ENCODE measurements at places on chromosomes 3 and 15.
A peak's percentile ranks its signal among the peaks of the same experiment; 100 is the strongest.

GRCh38 chr3:64120876-64121275 is 97.6 kb upstream of the PSMD6 start:
- DNase-seq = no peak

- peak; percentile 78 for DNase-seq
Observed at GRCh38 chr3:45545476-45545875, 49.1 kb upstream of the LIMD1 start.

GRCh38 chr15:89912674-89913396 is at the start of gene ARPIN:
Gene ARPIN, minus strand, starts transcription at chr15:89912952. Its CDS starts 117 bp downstream, at chr15:89912835.
- peak; percentile 67 for DNase-seq

DNA sequence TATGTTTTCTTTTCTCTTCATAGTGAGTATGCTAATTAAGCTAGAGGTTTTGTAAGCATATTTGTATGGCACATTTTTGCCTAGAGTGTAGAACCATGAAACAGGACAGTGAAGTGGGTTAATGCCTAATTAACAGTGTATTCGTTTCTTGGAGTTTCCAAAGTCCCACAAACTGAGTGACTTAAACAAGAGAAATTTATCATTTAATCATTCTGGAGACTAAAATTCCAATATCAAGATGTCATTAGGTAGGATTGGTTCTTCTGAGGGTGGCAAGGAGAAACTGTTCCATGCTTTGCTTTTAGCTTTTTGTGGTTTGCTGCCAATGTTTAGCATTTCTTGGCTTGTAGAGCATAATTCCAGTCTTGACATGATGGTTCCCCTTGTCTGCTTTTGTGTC is 734.2 kb downstream of the NAALADL2 start:
- DNase-seq = no peak

- DNase-seq = peak; percentile 72
Observed at GRCh38 chr15:34318277-34319079, 19.1 kb downstream of the SLC12A6 start.

DNA sequence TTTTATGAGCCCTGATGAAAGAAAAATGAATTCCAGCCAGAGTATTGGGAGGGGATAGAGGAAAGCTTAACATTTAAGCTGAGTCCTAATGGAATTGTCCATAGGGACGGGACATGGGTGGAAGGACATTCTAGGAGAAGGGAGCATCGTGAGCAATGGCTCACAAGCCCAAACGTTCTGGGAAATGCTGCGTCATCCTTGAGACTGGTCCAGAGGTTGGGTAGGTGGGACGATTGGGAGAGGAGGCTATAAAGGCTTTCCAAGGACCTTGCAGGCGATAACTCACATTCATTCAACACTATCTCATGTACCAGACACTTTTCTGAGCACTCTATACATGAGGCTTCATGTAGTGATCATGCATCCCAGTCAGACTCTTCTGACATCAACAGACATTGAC is 237.5 kb downstream of the THSD4 start:
- DNase-seq = no peak

DNA sequence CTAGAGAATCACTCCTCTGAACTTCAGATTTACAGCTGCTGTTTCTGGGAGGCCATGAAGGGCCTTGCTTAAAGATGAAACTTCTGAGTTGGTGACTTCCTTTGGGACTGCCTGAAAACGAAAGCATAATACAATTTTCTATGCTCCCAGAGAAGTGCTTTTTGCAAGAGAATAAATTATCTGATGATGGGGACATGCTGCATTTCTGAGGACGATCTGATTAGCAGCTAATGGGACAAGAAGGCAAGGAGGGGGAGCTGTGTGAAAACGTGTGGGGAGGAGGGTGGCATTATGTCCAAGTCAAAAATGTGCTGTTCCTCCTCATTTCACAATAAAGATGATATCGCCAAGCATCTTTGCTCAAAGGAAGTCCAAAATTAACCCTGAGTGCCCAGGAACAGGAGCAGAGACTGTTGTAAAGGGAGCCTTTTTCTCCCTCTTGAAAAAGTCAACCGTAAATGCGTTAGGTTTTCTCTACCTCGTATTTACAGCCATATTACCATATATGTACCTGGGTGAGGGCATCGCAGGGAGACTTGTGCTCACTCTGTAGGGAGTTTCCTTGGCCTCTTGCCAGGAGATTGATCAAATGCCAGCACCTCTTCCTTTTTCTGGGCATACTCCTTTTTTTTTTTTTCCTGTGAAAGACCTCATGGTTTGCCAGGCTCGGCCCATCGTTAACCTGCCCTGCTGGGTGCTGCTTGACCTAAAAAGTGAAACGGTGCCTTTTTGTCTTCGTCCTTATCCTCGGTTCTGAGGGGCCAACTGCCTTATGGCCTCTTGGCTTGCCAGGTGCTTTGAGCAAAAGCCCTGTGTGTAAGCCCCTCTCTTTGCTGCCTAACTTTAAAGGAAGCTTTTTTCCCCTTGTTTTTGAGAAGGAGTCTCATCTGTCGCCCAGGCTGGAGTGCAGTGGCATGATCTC is 11.5 kb downstream of the ITPR1 start:
- no peak for DNase-seq

- DNase-seq = no peak
Observed at GRCh38 chr3:126465928-126466544, 9.7 kb downstream of the ZXDC start.

DNA sequence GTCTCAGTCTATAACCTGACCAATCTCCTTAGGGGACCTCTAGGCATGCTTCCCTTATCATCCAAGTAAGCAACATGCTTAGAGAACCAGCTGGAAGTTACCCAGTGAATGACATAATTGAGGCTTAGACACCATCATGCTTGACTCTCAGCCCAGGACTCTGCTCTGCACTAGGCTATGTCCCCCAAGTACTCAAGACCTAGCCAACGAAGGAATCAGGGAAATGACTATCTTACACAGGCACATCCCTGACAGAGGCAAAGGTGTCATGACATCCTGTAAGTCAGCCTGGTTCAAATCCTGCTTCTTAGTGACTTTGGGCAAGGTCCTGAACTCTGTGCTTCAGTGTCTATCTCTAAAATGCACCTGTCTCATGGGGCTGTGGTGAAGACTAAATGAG is 24.6 kb upstream of the CELF6 start:
- DNase-seq = no peak

DNA sequence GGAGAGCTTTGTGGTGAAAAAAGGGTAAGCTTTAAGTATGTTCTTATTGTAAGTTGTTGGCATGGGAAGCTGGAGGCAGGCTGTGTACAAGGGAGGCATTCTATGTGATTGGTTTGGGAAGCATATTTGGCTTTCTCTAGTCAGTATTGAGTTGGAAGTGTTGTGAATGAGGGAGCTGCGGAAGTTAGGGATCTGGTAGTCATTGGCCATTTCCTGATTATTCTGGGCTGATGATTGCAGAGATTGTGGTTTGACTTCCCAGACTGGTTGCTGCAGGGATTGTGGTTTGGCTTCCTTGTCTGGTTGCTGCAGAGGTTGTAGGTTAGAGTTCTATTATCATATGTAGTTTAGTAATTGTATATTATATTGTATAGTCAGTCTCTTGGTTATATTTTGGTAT is 21.0 kb downstream of the STXBP5L start:
- no peak for DNase-seq

DNA sequence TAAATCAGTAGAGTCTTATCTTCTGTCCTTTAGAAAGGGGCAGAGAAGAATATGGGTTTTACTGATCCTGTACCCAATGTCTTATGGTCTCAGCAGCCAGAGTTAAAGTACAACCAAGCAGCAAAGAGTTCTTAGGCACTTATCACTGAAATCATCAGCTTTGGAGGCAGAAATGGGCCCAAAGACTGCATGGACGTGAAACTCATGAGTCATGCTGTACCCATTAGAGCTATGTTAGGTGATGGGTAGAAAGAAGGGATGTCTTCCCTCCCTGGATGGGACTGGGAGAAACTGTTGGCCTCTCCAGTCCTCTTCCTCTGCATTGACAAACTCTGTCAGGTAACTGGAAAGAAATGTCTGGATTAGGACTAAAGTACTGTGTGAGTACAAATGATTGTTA is 63.4 kb downstream of the EOMES start:
- DNase-seq = no peak

- no peak for DNase-seq
Observed at GRCh38 chr3:123728014-123728413, 143.2 kb upstream of the HACD2 start.

- DNase-seq = no peak
Observed at GRCh38 chr15:100925480-100925879, 6.3 kb downstream of the LRRK1 start.

GRCh38 chr3:155730843-155731242 is 14.0 kb downstream of the PLCH1 start:
- DNase-seq = no peak

DNA sequence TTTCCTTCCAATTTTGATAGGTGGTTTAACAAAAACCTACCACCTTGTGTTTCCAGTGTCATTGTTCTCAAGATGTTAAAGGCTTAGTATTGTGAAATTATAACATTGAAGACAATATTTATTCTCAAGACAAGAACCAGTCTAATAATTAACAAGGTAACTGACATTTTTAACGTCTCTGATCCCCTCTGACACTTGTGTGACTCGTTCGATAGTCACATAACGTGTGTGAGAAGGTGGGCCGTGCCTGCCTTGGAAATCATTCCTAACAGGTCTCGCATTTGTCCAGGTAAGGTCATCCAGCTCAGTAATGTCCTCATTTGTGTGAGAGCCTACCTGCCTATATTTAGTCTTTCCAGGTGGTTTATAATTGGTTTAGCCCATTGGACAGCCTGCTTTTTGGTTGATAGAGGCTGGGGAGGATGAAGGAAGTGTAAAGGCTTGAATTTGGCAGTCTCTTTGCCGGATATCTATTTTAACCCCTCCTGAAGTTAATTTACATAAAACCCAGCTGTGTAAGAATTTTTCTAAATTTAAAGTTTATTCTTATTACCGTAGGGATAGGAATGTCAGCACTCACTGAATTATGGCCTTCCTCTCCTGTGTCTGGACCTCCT is 94.4 kb downstream of the AKAP13 start:
- no peak for DNase-seq

GRCh38 chr3:78880603-78881461 is 887.0 kb downstream of the ROBO1 start:
- DNase-seq = no peak

GRCh38 chr3:2078821-2079220 is 19.8 kb upstream of the CNTN4 start:
- DNase-seq = peak; percentile 50

GRCh38 chr3:177946497-177946896 is 589.7 kb upstream of the KCNMB2 start:
- DNase-seq = no peak

- DNase-seq = peak; percentile 61
Observed at GRCh38 chr3:13073326-13074005, at the start of gene IQSEC1. Gene IQSEC1, minus strand, starts transcription at chr3:13073429. Its CDS starts 415 bp downstream, at chr3:13073014.

DNA sequence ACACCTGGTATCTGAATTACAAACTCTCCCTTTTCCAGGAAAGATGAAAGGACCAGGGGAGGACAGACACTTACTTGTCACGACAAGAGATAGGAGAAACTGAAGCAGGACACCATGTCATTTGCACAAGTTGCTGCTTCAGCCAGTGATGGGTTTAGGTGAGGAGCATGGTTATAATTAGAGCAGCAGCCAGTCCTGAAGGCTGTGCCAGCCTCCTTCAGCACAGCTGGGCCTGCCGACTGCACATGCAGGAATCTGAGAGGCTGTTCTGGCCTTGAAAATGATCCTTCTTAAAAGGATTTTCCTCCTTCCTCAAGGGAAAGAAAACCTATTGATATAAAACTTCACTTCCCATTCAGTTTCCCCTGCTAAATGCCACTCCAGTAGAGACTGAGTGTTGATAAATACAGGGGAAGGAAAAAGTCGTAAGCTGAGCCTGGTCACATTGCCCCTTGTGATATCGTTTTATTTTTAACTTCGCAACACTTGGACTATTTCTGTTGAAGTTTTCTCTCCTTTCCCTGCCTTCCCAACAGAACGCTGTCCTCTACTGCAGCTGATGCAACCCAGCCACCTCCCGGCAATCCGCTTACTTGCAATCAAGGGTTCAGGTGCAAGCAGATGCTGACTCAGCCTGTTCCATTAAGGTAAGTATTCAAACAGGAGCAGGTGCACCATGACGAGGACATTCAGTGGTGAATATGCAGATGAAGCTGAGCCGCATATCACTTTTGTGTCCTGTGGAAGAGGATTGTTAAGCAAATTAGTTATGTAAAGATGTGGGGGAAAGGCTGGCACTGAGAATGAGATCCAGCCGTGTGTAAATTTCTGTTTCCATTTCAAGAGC is at the start of gene FBXO40:
Gene FBXO40, plus strand, starts transcription at position 524 of the 847 bp plus-strand sequence. CDS start 27,197 bp downstream, outside the sequence.
- DNase-seq = no peak

- no peak for DNase-seq
Observed at GRCh38 chr15:20341901-20342600, 199.5 kb downstream of the GOLGA6L6 start.

DNA sequence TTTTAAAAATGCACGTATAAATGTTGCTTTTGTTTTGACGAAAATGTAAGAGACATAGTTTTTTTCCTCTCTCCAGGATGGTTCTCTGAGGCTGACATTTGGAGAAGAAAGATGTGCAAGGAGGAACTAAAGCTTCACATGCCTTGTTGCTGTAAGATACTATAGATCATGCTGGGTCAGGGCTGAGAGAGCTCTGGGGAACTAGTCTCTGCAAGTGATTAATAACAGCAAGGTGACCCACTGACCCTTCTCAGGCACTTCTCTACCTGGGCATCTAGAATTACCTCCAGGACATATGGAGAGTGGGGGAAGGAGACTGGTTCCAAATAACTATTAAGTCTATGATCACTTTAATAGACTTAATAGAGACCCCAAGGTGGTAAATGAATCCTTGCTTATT is 246.0 kb downstream of the KBTBD8 start:
- no peak for DNase-seq

DNA sequence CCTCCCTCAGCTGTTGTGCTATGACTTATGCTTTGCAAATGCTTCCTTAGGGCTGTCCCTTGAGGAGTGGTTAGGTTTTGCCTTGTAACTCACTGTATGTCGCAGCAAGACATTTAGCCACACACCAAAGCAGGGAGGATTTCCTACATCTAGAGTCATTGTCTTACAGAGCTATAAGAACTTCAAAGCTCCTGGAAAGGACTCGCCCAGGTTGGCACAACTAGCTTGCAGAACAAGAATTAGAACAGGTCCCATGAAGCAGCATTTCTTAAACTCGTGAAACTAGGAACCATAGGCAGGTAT is 19.4 kb upstream of the ACAP2 start:
- no peak for DNase-seq

DNA sequence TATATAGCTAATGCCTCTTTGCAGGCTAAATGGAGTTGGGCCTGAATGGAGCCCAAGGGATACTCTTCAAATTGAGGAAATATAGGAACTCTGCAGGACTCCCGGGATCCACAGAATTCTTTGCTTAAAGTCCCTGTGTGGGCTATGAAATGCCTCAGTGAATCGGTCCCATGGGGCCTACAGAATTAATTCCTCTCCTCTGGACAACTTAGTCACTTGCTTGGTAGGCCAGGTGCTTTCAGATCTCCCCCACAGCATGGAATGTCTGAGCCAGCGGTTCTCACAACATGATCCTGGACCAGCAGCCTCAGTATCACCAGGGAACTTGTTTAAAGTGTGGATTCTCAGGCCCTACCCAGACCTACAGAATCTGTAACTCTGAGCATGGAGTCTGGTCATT is 15.1 kb upstream of the PRICKLE2 start:
- DNase-seq = peak; percentile 67
